ENCODE measurements at places on chromosomes 1 and 21.

DNA sequence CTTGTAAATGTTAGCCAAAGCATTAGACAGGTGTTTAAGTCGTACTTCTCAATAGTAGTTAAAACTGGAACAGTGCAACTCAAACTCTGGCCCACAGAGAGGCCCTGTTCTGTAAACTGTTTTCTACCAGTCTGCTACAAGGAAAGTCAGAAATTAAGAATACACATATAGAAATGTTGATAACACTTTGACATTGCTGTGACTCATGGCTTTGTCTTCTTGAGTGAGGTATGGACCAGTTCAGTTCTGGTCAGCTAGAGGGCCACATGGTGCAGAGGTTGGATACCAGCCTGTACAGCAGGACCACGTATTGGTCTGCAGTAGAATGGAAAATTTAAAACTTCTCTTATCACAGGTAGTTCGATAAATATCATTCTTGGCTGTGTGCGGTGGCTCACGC lies 22.3 kb downstream of the ZBTB8B start:
- no peak for DNase-seq

DNA sequence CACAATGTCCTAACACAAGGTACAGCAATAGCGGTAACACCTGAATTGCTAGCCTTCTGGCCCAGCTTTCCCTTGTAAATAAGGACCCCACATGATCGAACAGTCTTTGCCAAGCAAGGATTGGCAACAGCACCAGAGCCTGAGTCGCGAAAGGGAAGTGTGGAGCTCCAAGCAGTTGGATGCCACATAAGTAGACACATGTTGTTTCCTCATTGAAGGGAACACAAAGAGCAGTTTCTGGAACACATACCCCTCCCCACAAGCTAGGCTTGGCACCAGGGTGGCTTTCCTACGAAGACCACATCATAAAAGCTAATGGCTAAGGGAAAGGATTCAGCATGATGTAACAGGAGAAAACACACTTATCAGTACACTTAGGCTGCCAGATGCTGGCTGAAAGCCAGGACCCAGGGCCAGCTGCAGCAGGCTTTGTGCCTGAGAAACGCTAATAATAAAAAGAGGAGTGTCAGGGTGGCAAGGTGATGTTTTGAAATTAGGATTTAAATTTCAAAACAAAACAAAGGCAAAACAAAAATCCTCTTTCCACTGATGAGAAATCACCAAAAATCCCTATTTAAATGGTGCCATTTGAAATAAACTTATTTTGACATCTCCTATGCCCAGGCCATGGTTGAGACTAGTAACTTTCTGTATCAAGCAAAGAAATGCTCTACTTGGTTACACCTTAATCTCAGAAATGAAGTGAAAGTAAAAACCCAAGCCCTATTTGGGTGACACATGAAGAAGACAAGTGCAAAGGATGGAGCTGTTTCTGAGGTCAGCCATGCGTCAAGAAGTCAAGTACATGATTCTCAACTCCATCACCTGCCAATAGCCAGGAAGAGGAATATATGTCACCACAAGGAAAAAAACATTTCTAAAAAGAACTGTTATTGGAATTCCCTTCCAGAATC lies 11.9 kb upstream of the CPLANE2 start:
- DNase-seq, result no peak

- DNase-seq, result no peak
Measured at GRCh38 chr1:204042516-204042915, 30.4 kb upstream of the SOX13 start.

GRCh38 chr1:88433556-88433955 lies 250.5 kb upstream of the PKN2 start:
- DNase-seq, result no peak

GRCh38 chr1:46820560-46821060 lies 21.8 kb downstream of the CYP4B1 start:
- no peak for DNase-seq

DNA sequence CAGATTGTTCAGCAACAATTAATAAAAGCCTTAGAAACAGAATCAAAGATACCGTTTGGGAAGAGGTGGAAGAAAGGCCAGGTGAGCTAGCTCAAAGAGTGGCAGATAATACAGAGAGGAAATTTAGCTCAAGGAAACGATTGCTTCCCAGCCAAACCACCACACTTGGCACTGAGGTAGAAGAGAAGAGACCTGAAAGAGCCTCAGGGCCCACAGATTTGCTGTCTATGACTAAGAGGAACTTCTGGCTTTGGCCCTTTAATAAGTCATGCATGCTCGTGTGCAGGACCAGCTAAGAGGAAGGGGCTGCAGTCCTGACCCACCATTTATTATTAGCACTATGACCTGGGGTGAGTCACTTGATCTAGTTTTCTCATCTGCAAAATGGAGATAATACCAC lies 72.8 kb upstream of the BCL10 start:
- DNase-seq, result no peak

DNA sequence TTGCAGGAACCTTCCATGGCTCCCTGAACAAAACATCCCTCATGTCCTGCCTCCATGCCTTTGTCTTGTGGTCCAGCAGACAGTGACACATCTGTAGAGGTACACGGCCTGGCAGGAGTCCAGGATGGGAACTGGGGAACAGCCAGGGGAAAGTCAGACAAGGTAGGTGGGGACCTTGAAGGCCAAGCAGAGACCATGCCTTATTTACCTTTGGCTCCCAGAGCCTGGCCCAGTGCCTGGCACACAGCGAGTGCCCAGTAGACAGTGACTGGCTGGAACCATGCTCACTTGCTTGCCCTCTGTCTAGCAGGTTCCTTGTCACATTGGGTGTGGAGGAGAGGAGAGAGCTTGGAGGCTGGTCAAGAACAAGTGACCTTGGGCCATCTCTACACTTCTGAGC lies 81.0 kb downstream of the BCAR3 start:
- no peak for DNase-seq

DNA sequence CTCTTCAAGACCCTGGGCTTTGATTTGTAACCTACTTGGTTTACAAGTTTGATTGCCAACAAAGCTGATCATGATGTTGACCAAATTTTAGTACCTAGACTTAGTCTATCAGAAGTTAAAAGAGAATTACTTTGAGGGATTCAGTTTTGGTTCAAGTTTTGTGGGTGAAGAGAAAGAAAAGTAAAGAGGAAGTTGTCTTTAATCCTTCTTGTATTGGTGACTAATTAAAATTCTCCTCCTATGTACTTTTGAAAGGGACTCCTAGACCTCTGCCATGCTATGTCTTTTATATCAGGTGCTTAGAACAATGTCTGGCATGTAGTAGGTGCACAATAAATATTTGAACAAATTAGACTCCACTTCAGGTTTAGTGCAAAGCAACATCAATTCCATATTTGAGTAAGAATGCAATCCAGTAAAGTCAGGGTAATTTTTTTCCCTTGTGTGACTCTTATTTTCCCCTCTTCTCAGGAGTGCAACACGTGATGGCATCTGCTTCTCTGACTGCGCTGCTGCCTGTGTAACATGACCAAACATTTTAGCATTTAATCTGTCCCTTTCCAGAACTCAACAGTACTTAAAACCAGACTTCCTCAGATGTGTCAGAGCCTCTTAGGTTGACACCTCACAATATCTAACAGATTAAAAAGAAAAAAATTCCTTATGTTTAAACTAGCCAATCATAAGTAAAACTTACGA lies 41.1 kb upstream of the KCNQ4 start:
- DNase-seq, result no peak
